ENCODE measurements at places on chromosomes 13 and 19. TPM values are rescaled to one million over a fixed set of nuclear protein-coding genes. Genes with fewer than 3 reads are reported as not detected.

FAM83E gene
- polyA plus RNA-seq: not detected

ZIM2 gene
- not detected for polyA plus RNA-seq

DNA sequence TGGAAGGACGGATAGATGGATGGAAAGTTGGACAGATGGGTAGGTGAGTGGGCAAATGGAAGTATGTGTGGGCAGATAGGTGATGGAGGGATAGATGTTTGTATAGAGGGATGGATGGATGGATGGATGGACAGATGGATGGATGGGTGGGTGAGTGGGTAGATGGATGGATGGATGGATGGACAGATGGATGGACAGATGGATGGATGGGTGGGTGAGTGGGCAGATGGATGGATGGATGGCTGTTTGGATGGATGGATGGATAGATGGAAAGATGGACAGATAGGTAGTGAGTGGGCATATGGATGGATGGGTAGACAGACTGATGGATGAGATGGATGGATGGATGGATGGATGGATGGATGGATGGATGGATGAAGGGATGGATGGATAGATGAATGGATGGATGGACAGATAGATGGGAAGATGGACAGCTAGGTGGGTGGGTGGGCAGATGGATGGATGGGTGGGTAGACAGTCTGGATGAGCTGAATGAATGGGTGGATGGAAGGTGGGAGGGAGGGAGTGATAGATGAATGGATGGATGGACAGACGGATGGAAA is 74.9 kb upstream of the KCTD15 start:
- DNase-seq: no peak

DNA sequence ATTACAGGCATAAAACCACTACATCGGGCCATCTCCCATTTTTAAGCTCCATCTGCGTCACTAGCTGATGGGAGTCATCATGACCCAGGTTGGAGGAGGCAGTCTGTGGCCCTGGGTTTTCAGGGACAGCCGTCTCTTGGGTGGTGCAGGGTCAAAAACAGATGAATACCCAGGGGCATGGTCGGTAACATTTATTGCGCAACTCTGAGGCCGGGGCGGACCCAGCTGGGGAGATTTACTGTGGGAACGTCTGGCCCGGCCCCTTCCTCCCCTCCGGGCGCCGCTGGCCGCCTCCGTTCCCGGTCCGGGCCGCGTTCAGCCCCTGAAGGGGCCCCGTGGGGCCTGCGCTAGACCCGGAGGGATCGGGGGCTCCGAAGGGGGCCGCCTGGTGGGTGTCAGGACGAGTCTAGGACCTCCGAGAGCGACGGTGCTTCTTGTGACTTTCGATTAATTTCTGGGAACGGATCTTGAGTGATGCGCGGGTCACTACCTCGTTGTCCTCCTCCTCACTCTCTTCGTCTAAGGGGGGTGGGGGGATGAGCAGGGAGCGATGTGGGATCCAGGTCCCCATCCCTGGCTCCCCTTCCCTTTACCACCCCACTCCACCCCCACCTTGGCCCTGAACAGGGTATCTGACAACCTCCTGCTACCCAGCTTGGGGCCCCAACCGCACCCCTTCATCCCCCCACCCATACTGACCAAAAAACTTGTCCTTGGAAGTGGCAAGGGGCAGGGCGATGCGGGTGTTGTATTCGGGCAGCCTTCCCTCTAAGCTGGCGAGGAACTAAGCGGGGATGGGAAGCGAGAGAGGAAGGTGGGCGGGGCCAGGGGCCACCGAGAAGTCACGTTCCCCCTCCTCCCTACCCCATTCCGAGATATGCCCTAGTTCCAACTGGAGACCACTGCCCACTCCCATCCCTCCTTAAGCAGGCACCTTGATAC is 1.6 kb upstream of the RGL3 start:
- DNase-seq: no peak

DNA sequence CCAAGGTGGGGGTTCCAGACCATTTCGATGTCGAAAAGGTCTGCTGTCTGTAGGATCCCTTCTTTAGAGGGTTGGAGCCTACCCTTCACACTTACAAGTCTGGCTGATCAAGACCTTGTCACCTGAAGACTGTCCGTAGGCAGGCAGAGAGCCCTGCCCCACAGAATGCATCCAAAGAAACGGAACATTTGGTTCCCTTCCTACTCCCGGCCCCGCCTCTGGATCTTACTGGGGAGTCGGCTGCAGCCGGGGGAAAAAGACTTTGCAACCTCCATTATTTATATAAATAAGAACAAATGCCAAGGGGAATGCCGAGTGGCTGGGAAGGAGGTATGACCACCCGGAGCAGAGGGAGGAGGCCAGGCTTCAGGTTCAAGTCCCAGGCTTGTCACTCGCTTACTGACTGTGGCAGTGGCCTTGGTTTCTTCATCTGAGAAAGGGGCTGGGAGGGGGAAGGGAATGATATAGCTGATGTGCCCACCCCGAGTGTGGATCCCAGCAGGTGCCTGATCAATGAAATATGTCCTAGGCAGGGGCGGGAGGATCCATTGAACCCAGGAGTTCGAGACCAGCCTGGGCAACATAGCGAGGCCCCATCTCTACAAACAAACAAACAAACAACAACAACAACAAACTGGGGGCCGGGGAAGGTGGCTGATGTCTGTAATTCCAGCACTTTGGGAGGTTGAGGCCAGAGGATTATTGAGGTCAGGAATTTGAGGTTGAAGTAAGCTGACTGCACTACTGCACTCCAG is 48.7 kb downstream of the RFX2 start:
- no peak for DNase-seq

GRCh38 chr13:36297366-36298338 is at the start of gene CCDC169:
CCDC169 (minus strand) TSS chr13:36297814; CDS start chr13:36297719, 95 bp downstream.
- peak; percentile 67 for DNase-seq

DNA sequence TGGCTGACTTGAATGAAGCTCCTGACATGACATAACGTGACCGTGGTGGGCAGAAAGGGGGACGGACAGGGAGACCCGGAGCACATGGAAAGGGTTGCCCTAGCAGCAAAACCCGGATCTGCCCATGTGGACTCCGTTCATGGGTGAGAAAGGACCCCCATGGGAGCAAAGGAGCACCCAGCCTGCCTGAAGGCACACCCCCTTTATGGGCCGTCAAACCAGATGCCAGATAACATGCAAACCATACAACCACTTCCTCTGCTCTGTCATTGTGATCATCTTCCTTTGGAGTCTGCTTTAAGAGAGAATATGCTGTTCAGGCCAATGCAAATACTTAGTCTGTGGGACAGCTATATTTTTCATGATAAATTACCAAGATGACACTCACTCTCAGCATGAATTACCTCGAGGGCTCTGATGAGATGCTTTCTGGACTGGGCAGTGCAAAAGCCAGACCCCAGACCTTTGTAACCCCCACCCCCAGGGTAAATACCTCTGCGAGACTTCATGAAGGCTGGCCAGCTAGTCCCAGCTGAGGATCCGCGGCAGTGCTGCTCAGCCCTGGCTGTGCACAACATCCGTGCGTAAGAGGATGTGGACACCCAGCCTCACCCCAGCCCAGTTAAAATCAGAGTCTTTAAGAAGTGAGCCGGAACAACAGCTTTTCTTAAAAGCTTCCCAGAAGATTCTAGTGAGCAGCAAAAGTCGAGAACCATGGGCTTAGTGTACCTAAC is 126.6 kb downstream of the USP12 start:
- DNase-seq: no peak

- DNase-seq: no peak
Measured at GRCh38 chr19:43589678-43590077, 6.3 kb downstream of the IRGQ start.

GRCh38 chr13:20264271-20265018 is 32.3 kb upstream of the GJB6 start:
- DNase-seq: no peak
